ENCODE measurements at places on chromosomes 4 and X.

DNA sequence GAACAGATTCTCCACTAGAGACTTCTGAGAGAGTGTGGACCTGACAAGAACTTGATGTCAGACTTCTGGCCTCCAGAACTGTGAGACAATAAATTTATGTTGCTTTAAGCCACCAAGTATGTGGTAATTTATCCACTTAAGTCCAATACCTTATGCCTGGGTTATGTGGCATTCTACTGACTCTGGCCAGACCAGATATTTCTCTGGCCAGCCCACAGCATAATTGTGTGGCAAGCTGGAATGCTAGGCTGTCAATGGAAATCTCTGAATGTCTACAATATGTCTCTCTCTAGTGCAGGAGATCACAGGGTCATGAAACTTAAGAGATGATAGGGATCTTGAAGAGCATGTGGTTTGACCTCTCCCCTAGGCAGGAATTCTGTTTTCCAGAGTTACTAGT is 251.0 kb downstream of the ZNF674 start:
- no peak for DNase-seq

GRCh38 chr4:52051615-52052474 is 741 bp downstream of the SPATA18 start:
- no peak for DNase-seq

DNA sequence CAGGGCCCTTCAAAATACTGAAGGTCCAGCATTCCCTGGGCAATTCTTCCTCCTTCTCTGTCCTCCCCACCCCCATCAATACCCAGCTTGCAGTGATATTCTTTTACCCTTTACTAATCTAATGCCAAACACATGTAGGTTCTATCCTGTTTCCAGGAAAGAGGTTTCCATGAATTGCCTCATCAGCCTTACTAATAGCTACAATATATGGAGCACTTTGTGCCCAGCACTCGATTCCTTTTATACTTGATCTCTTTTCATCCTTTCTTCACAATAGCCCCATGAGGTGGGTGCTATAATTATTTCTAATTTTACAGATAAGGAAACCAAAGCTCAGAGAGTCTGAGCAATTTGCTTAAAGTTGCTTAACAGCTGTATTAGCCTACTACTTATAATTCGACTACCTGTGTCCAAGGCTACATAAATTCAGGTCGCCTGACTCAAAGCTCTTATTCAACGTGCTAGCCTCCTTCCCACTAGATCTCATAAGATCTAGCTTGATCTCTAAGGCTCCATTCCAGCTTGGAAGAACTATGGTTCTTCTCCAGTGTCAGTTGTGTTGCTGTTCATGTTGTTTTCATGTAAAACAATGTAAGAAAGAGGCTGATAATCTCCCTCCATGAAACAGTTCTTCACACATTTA is 229.6 kb upstream of the PGRMC2 start:
- DNase-seq: no peak

DNA sequence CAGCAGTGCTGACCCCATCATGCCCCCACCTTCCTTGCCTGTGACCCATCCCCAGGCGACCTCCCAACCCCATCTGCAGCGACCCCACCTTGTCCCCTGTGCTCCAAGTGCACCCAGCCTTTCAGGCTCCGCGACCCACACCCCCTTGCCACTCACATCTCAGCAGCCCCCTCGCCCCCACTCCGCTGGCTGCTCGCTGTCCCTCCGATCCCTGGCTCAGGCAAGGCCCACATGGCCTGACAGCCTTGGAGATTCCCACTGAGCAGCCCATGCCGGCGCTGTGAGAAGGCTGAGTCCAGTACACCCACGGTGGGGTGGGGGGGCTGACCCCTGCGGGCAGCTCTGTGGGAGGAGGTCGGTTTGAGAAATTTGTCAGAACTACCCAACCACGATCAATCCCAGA is 9.1 kb downstream of the ZFYVE28 start:
- no peak for DNase-seq

- DNase-seq: no peak
Measured at GRCh38 chr4:39568805-39569204, 41.6 kb upstream of the UGDH start.

- DNase-seq: no peak
Measured at GRCh38 chrX:115697806-115698205, 136.8 kb downstream of the PLS3 start.

DNA sequence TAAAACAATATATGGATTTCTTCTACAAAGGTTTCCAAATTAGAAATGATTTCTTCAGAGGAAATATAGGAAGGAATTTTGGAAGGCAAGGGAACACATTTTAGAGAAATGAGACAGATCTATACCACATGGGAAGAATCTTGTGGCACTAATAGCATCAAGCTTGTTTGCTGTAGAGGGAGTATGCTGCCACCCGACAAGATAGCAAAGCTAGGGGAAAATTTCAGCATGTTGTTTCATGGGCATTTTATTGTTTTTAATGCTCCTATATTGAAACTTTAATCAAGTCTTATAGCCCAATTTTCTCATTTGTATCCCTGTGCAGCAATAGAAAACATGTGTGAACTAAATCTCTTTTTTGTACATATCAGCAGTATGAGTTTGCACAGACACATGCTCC is 551.7 kb upstream of the INTU start:
- DNase-seq: no peak

- no peak for DNase-seq
Measured at GRCh38 chrX:105845631-105846030, 23.3 kb downstream of the NRK start.

GRCh38 chr4:54976682-54977081 is 148.7 kb downstream of the KDR start:
- DNase-seq: no peak

DNA sequence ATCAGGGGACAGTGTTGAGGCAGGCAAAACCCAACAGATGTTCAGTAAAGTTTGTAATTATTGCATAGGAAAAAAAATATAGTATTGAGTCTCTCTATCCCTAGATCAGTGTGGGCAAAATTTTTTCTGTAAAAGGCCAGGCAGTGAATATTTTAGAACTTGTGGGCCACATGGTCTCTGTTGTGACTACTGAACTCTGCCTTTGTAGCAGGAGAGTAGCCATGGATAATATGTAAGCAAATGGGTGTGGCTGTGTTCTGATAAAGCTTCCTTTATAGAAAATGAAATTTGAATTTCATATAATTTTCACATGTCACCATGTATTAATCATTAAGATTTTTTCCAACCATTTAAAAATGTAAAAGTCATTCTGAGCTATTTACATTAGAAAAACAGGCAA is 193.1 kb downstream of the MID1 start:
- DNase-seq: no peak

GRCh38 chr4:153082322-153083301 is 121.6 kb upstream of the TRIM2 start:
- no peak for DNase-seq

- no peak for DNase-seq
Measured at GRCh38 chrX:11585174-11585573, 80.5 kb downstream of the ARHGAP6 start.

- DNase-seq: no peak
Measured at GRCh38 chrX:5142644-5143043, 1086.0 kb downstream of the NLGN4X start.

DNA sequence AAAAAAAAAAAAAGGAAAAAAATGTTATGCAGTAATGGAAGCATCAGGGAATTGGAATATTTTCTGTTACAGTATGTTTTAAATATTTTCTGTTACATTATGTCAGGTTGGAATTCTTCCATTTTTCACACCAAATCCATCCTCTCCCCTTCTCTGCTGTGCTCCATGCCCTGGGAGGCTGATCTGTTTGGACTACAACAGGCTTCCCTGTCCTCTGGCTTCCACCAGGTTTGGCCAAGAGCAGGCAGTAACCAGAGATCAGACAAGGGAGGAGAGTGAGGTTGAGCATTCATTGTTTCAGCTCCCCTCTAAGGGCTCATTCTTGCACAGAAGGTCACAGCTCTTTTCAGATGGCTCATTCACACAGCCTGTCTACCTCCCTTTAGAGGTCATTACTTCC is 11.7 kb upstream of the TMEM184C start:
- DNase-seq: no peak

GRCh38 chr4:134906404-134907023 is 704.9 kb upstream of the PABPC4L start:
- DNase-seq: no peak

- no peak for DNase-seq
Measured at GRCh38 chrX:111375747-111376146, 36.2 kb downstream of the DCX start.

DNA sequence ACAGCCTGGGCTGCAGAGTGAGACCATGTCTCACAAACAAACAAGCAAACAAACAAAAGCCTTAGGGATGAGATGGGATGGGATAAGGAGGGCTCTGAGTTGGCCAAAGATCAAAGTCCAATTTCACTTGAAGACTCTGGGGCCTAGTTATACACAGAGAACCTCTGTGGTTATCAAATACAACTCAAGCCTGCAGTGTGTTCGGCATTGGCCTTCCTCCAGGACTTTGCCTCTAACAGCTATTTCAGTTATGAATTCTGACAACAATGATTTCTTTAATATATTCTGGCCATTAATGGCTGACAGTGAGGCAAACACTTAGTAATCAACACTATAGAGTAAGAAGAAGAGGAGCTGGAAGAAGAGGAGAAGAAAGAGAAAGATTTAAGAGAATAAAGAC is 171.1 kb downstream of the PDGFRA start:
- no peak for DNase-seq

DNA sequence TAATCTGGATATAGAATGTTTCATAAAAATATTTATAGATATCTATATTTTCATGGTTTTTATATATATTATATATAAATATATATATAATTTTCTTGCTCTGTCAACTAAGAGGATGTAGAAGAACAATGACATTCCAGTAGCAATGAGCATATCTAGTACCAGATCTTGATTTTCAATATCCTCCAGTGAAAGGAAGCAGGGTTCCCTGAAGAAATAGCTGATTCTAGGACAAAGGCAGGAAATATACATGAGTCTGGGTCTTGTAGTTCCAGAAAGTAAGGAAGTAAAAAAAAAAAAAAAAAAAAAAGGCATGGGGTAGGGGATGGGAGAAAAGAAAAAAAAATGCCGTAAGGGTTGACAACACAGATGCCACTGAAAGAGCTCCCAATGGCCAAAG is 241.4 kb downstream of the RASL11B start:
- DNase-seq: no peak

DNA sequence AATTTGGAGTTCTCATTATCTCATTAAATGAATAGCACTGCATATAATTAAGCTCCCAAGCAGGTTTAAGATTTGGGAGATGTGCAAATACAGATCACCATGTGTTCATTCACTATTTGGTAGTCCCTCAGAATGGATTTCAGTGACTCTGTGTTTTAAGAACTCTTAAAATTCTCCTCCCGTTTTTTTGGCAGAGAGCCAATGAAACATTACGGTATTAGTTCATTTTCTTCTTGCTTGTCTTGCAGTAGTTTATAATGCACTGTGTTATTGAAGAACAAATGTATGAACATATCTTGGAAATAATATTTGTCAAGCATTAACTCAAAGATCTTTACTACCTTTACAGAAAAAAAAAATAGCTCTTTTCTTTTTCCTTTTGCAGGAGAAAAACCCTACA is 32.7 kb downstream of the KLF3 start:
- no peak for DNase-seq

DNA sequence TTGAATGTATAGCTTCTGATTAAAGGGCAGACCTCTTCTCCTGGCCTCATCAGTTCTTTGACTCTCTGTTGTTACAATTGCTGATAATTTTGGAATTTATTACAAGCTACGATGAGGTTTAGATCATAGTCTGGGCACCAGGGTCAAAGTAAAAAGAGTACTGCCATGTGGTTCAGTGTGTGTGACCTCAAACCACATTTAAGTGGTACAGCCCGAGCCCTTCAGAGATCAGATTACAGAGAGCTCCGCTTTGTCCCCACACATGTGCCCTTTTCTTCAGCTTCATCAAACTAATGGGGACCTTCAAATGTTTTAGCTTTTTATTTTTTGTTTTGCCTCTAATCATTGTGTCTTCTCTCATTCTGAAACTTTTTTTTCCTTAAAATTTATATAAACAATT is 37.1 kb downstream of the SPANXN2 start:
- no peak for DNase-seq

DNA sequence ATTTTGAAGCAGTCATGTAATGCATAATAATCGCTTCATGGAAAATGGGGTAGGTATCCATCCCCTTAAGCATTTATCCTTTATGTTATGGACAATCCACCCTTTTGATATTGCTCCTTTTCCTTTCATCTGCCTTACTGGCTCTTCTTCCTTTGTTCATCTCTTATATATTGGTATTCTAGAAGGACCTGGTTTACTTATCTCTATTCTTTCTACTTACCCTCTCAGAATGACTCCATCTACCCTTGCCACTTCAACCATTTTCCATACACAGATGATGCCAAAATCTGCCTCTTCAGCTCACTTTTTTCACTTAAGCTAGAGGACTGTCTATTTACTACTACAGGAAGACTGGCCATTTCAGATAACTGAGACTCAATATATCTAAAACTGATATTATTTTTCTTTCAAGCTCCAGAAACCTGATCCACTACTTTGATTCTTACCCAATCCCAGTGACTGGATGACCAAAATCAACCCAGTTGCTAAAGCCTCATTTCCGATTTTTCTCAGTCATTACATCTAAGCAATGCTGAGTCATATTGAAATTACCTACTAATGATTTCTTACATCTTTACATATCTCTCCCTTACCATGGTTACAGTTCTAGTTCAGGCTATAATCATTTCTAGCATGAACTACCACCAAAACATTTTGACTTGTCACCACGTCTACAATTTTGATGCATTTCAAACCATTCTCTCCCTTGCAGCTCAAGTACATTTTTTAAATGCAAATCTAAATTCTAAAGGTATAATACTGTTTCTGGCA is 93.7 kb downstream of the FAAH2 start:
- no peak for DNase-seq

DNA sequence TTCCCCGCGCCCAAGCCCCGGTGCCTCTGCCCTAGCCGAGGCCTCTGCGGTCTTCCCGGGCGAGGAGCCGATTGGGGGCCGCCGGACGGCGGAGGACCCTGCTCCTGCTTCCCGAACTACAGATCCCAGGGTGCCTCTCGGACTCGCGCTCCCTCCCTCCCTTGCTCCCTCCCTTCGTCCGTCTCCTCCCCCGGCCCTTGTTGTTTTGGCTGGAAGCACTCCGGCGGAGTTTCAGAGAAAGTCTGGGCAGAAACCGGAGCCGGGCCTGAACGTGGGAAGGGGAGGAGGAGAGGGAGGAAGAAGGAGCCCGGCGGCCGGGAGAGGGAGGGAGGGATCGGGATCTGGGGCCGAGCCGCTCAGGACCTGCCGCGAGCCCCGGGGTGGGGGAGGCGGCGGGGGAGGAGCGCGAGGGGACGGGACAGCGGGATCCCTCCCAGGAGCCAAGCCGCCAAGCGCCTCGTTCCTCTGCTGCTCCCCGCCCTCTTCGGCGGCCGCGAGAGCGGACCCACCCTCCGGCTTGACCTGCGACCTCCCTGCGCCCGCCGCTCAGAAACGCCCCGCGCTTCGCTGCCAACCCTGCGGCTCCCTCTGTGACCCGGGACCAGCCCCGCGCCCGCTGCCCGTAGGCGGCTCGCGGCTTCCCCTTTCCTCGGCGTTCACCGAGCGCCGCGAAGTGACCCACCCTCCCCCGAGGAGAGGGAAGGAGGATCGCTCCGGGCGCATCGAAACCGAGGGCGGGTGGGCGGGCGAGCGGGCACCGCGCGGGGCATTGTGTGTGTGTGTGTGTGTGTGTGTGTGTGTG is 496 bp upstream of the GAB1 start:
- no peak for DNase-seq

GRCh38 chr4:7596918-7597606 is 162.3 kb upstream of the PSAPL1 start:
- DNase-seq: no peak

Data from stimulated activated CD8-positive, alpha-beta memory T cell treated with anti-CD3 and anti-CD28 coated beads, Interleukin-2, amount 100 ng/mL, for 1 hour (primary cell).